Renal pelvis (tissue), 12 donors: ENCODE measurements at places on chromosomes 16 and 17. TPM values are rescaled to one million over a fixed set of nuclear protein-coding genes. Genes with fewer than 3 reads are reported as not detected.

GRCh38 chr16:85659805-85660511 is 28.8 kb downstream of the GINS2 start:
- peak; percentile 51 for DNase-seq

DNA sequence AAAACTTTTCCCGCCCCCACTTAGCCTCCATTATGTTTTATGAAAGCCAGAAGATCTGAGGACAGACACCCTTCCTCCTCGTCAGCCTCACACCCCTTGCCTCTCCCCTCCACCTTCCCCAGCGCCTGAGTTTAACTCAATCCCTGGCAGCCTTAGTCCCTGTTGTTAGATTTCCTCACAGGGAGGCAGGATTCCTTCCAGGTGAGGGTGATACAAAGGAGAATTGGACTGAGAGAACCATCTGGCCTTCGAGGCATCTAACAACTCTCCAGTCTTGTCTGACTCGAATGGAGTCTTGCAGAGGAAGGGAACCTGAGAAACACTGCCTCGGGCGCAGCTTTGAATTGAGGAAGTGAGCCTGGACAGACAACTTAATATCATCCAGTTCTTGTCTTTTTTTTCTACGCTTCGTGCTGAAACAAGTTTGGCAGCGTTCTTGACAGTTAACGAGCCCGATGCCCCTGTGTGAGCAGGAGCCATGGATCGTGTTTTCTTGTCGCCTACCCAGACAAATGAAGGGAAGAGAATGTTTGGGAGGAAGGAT is 1.3 kb upstream of the ZNF768 start:
- DNase-seq, result no peak

Gene ALOX15B
- polyA plus RNA-seq, result 1.2 TPM

DNA sequence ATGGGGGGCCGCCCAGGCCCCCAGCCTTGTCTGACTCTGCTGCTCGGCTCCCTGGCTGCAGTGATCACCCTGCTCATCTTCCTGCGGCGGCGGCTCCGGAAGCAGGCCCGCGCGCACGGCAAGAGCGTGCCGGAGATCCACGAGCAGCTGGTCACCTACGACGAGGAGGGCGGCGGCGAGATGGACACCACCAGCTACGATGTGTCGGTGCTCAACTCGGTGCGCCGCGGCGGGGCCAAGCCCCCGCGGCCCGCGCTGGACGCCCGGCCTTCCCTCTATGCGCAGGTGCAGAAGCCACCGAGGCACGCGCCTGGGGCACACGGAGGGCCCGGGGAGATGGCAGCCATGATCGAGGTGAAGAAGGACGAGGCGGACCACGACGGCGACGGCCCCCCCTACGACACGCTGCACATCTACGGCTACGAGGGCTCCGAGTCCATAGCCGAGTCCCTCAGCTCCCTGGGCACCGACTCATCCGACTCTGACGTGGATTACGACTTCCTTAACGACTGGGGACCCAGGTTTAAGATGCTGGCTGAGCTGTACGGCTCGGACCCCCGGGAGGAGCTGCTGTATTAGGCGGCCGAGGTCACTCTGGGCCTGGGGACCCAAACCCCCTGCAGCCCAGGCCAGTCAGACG is 24.4 kb upstream of the BEAN1 start:
- no peak for DNase-seq

- DNase-seq, result no peak
Measured at GRCh38 chr16:18800293-18800692, 1.1 kb downstream of the ARL6IP1 start.

Gene CRISPLD2
- polyA plus RNA-seq, result 7.3 TPM

DNA sequence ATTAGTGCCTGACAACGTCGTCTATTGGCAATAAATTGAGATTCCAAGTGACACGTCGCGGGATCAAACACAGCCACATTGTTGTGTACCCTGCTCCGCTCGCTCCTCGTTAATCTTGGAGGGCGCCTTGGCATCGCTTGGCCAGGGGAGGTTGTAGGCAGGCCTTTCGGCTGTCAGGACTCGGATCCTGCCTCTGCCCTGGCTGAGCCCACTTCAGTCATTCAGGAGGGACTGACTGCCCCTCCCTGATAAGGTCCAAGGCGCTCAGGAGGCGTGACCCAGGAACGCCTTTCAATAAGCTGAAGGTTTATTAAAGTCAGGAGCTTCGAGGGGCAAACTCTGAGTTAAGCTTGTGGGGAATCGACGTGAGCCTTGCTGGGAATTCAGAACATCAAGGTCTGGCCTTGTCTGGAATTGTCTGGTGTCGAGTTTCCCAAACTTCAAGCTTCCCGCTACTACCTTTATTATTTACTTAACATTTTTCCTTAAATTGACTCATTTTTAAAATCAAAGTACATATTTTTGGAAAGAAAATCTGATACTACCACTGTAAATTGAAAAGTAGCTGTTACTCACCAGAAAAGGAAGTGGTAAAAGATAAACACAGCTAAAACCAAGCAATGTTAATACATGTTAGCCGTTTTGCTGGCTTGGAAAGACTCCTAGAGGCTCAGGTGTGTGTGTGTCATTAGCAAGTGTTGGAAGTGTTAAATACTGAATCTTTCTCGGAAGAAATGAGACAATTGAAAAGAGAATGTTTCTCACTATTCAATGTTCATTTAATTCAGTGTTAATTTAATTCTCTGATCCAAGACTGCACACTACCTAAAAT is 5.3 kb upstream of the IRX3 start:
- no peak for DNase-seq

DNA sequence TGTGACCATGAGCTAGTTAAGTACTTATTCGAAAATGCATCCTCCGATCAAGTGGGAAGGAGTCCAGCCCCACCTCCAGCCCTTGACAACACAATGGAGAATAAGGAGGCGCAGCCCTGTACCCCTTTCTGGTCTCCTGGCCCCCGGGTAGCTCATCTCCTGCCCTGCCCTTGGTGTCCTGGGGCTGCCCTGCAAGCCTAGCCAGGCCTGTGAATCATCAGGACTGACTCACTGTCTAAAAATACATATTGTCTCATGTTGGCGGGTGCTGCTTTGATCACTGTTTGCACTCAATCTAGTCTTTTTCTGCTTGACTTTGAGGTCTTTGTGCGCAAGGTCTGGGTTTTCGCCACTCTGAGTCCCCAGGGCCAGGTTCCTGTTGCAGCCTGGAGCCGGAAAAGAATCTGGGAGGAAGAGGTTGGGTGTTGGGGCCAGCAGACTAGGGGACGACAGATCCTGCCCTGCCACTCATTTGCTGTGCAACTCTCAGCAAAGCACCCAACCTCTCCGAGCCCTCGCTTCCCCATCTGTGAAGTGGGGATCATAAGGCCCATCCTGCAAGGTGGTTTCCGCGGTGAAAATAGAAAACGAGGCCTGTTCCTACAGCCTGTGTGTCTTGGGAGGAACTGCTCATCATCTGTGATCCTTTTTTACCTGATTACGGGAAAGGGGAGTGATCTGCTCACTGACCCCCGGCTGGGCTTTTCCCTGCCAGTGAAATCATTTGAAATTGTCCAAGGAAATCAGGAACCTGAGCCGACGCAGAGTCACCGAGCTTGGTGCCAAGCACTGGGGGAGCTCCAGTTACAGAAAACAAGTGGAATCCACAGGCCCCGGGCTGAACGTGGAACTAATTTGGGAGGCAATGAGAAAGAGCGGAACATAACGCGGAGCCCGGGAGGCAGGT is 230.4 kb downstream of the PARN start:
- peak; percentile 41 for DNase-seq

- peak; percentile 92 for DNase-seq
Measured at GRCh38 chr17:50209472-50210239, 8.2 kb upstream of the COL1A1 start.

Gene C16orf96
- 0.38 TPM for polyA plus RNA-seq

GRCh38 chr16:84563786-84564420 is 54.0 kb downstream of the COTL1 start:
- DNase-seq, result no peak

DNA sequence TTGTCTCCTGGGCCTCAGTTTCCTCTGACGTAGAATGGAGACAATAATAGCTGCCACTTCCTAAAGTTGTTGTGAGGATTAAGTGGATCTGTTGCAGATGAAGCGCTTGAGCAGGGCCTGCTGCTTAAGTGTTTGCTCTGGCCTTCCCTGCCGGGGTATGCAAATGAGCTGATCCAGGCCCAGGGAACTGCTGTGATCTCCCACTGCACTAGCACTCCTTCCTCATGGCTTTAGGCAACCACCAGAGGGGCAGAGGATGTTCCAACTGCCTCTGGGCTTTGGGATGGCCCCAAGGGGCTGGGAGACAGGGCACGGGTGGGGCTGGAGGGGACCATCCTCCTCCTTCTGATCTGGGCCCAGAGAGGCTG is 6.2 kb downstream of the SBK1 start:
- no peak for DNase-seq

DNA sequence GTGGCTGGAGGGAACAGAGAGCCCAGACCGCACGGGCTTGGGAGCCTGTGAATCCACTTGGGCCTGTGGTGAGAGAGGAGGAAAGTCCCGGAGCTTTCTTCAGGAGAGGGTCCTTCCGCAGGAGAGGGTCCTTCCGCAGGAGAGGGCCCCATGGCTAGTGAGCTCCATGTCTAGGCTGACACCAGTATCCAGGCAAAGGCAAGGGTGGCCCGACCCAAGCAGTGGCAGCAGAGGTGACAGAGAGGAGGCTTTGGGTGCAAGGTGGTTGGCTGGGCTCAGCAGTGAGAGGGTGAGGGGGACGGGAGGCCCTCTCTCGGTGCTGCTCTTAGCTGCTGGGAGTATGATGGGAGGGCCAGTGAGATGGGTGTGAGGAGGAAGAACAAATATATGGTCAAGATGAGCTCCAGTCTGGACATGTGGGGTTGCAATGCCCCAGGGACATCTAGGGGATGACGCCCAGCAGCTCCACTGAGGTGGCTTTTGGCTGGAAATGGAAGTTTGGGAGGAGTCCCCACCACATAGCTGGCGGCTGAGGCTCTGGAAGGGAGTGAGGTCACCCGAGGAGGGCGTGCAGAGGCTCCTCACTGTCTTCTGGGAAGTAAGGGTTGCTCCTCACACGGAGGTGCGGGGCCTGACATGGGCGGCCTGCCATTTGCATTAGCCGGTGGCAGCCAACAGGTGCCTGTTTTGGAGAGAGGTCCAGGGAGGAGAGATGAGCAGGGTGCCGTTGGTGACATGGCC is 2.3 kb upstream of the HSD3B7 start:
- no peak for DNase-seq

- no peak for DNase-seq
Measured at GRCh38 chr16:84541999-84542817, 37.7 kb upstream of the MEAK7 start.
